Left forelimb (tissue), 1 donor: ENCODE measurements at places on chromosomes 5 and 9.

- DNase-seq, result no peak
Observed at GRCh38 chr5:131296213-131296672, 32.4 kb downstream of the CDC42SE2 start.

DNA sequence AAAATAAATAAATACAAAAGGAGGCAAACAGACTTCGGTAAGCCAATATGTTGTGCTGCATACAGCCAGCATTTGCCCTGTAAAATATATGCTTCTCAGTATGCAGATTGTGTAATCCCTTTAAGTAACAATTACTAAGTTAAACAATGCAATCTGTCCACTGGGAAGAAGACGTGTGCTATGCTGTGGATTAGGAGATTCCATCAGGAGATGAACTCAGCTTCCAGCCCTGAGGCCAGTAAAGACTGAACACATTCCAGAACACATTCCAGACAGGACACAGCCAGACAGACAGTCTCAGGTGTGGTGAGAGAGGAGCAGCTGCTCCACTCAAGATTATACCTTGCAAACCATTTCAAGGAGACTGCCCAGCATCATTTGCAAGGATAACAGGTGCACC is 97.8 kb downstream of the MPDZ start:
- no peak for DNase-seq

GRCh38 chr9:6640268-6641051 is 5.1 kb downstream of the GLDC start:
- DNase-seq, result no peak

DNA sequence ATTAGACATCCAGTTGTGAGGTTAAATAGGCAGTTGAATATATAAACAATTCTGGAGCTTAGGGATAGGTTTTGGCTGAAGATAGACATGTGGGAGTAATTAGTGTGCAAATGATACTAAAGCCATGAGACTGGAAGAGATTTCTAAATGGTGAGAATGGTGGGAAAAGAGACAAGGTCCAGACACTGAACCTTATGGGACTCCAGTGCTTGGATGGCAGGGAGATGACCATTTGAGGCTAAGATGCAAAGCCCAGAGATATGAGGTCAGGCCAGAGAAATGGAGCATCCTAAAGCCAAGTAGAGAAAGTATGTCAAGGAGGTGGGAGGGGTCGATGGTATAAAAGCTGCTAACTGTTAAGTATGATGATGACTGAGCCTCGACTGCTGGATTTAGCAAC is 115.6 kb downstream of the SEMA5A start:
- DNase-seq, result no peak

- DNase-seq, result no peak
Observed at GRCh38 chr9:69131682-69132081, 42.4 kb upstream of the TJP2 start.

- DNase-seq, result no peak
Observed at GRCh38 chr9:95477441-95477840, 39.3 kb downstream of the PTCH1 start.

DNA sequence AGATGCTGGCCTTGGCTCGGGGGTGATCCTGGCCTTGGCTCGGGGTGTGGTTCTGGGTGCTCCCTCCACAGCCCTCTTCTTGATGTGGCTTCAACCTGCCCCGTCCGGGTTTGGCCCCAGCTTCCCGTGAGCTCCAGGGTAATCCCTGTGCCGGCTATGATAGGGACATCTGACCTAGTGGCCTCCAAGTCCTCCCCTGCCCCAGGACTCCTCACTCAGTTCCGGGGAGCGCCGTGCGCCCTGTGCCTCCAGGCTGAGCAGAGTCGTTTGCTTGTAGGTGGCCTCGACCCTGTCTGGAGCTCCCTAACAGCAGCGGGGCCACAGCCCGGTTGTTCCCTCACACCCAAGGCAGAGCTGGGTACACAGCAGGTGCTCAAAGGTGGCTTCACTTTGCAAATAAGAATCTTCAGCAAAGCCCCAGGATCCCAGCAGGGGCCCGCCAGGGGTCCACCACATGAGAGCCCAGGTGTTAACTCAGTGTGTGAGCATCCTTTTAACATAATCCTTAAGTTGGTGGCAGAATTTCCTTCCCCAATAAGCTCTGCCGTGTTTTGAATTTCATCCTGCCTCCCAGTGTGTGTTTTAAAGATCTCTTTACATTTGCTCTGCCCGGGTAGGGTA is 32.3 kb upstream of the CEP72 start:
- DNase-seq, result no peak
